ENCODE measurements at places on chromosomes 2 and 18. TPM values are rescaled to one million over a fixed set of nuclear protein-coding genes. Genes with fewer than 3 reads are reported as not detected.
A peak's percentile ranks its signal among the peaks of the same experiment; 100 is the strongest.

- DNase-seq: no peak
Observed at GRCh38 chr18:5464251-5464650, 79.5 kb downstream of the EPB41L3 start.

- no peak for DNase-seq
Observed at GRCh38 chr2:102983786-102984185, 222.0 kb downstream of the TMEM182 start.

DNA sequence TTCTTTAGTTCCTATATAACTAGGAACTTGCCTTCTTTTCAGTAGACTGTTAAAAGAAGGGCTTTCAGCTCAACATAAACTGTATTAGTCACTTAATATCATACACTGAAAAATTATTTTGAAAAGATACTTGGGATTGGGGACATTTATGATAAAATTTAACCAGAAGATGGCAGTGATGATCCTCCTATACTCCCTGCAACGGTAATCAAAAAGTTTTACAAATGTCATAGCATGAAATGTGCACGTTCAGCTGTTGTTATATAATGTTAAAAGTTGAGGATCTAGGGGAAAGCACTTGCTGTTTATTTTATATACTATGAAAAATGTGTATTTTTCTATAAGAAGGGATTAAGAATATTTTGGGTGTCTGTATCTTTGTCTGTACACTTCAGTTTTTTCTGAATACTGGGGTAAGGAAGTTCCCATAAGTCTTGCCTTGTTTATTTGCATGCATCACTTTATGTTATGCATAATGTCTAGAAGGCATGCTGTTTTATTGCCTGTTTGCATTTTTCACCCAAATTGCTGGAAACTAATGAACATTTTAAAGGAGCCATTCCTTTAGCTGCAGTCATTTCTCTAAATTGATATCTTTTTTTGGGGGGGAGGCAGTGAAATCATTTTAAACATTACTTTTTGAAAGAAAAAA lies 19.0 kb downstream of the DYNC1I2 start:
- DNase-seq: peak; percentile 51

GRCh38 chr2:63051042-63051794 lies 588 bp downstream of the OTX1 start:
- peak; percentile 17 for DNase-seq

DNA sequence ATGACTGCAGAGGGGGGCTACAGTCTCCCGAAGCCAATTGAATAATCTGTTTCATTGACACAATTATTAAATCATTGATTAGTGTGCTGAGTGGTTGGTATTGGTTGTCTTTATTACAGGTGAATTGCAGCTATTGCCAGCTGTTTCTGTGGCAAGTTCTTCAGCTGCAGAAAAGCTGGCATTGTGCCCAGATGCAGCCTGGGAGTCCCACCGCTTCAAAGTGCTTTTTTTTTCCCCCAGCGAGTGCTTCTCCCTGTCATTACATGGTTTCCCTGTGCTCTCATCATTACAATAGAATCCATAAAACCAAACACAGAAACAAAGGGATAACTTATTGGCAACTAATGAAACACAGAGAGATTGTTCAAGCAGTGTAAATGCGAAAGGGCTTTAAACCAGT lies 164.7 kb downstream of the GRB14 start:
- DNase-seq: no peak

The CXCR1 gene
- total RNA-seq: not detected

DNA sequence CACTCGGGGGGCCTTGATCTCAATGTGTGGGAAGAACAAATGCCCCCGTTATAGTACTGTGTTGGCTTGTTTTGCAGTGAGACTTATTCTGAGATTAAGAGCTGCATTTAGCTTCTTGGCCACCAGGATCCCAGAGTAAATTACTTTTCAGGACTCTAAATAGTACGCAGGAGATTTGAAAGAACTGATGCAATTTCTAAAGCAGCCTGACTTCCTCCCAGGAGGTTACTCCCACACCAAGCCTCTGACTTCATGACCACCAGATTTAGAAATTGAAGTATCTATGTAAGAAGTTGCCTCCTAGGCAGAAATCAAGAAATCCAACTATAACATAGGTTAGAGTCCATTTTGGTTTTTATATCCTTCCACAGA lies 67.0 kb downstream of the FEZ2 start:
- DNase-seq: no peak

DNA sequence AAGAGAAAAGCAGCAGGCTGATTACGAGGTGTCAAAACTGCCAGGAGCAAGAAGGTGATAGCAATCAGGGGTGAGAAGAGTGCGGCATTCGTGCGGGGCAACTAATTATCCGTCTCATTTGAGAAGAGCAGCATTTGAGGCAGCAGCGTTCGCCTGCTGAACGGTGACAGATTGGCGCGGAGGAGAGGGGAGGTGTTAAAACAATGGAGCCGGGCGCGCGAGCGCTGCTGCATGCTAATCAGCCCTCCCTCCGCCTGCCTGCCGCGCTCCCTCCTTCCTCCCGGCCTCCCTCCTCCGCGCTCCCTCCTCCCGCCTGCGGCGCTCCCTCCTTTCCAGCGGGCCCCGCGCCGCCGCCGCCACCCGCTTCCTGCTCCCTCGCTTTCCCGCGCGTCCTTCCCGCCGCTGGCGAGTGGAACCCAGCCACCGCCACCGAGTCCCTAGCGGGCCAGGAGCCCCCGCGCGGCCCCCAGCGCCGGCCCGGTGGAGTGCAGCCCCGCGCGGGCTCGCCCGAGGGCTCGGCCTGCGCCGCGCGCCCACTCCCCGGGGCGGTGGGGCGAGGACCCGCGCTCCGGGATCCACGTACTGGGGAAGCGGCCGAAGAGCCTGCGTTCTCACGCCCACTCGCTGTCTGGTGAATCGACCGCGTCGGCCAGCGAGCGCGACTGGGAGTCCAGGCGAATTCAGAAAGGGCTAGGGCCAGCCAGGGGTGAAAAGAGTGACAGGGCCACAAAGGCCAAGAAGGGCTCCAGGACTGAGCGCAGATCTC lies 69.5 kb upstream of the PSMD14 start:
- peak; percentile 63 for DNase-seq

- no peak for DNase-seq
Observed at GRCh38 chr2:115412501-115412900, 970.1 kb downstream of the DPP10 start.

DNA sequence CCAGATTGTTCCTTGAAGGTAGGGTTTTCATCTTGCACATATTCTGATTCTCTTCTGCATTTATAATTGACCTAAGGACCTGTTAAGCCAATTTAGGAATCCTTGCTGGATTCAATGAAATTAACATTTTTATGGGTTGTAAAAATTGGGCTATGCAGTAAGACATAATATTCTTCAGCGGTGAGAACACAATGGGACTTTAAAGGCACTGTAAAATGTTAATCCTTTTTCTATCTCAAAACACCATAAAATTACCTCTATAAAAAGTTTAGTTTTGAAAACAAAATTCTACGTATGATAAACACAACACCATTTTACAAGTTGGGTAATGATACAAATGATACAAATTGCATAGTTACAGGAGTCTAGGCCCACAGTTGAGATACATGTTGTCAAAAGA lies 169.2 kb upstream of the DTNA start:
- DNase-seq: no peak

GRCh38 chr2:18276583-18277075 lies 283.8 kb downstream of the RDH14 start:
- no peak for DNase-seq

DNA sequence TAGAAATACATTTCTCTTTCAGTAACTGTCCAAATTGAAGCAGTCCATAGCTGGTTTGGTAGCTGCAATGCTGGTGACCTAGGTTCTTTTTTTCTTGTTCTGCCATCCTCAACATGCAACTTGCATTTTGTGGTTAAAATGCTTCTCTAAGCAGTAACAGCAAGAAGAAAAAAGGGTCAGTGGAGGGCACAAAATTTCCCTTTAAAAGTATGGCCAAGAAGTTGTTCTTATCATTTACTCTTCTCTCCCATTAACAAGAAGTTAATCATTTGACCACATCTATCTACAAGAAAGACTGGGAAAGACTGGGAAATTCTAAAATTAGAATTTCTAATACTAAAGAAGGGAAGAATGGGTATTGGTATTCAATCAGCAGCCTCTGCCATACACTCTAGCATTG lies 569.9 kb downstream of the CPS1 start:
- DNase-seq: no peak

DNA sequence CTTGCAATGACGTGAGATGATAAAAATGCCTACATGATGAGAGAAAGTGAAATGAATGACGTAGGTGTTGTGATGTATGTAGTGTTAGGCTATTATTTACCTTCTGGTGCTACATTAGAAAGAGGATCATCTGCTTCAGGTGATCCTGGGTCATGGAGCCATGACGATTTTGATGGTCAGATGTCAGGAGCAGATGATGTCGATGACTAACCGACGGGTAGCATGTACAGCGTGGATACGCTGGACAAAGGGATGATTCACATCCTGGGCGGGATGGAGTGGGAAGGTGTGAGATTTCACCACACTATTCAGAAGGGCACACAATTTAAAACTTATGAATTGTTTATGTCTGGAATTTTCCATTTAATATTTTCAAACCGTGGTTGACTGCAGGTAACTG lies 43.5 kb upstream of the ACVR1C start:
- DNase-seq: no peak

The CYRIA gene
- not detected for total RNA-seq

DNA sequence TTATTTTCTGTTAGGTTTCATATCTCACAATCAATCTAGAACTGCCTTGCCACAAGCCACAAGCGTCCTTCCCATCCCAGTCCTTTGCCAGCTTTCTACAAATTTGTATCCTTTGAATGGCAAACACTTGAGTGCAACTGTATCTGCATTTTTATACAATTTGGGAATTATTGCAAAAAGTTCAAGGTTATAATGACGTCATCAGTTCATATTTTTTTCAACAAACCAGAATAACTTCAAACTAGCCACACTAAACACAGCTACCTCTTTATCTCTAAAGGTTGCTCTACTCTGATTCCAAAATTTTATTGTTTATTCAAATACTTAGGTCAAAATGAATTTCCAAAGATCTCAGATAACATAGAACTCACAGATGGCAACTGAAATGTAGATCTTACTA lies 877.1 kb downstream of the TMEM182 start:
- DNase-seq: no peak

DNA sequence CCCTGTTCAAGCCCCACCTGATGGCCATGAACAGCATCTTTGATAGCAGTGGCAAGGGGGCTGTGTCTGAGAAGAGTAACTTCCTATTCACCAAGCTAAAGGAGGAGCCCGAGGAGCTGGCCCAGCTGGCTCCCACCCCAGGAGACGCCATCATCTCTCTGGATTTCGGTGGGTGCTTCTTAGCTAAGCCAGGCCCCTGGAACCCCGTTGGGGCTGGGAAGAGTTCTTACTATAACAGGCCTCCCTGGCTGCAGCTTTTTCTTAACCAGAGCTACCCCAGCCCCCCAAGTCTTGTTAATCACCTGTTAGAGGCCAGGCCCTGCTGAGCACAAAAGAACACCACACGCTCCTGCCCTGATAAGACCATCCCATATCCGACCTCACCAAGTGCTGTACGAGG lies 79.4 kb downstream of the EPAS1 start:
- no peak for DNase-seq

The MC4R gene
- not detected for total RNA-seq
